HL-60 (cell line): ENCODE measurements at places on chromosomes 5 and 9.

DNA sequence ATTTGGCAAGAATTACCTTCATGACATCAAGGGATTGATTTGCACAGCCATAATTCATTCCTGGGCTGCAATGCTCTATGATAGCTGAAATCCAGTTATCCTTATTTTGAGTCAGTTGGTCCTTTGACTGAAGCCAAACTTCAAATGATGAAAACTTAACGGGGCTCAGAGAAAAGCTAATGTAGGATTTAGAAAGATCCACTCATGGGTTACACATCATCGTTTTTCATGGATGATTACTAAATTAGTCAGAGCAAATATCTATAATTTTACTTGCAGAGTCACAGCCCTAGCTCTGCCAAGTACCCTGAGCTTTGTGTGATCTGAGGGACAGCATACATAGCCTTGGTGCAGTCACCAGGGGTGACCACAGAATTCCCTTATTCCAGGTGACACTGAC is 27.3 kb upstream of the MUSK start:
- DNase-seq, result no peak

DNA sequence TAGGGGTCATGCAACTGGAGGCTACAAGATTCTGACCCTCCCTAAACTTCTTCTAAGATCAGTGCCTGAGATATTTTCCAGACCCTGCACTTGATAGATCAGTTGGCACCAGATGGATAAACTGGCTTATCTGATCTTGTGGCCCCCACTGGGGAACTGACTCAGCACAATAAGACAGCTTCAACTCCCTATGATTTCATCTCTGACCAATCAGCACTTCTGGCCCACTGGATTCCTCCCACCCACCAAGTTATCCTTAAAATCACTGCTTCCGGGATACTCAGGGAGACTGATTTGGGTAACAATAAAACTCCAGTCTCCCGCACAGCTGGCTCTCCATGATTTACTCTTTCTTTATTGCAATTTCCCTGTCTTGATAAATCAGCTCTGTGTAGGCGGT is 2180.4 kb upstream of the WWC1 start:
- DNase-seq, result no peak

DNA sequence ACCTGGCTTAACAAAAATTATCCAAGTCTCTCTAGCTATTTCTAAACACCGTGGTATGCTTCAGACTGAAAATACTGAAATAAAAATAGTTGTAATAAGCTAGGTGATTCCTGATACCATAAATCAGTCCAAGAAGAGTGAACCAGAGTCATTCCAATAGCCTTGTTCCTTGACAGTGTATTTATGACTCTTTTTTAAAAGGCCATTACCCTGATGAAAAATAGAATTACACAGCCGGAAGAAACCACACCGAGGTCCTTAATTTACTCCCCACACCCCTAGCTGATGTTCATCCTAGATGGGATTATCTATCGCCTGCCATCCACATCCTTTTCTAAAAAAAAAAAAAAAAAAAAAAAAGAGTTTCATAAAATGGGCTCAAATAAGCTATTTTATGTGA is 457.6 kb upstream of the GRAMD2B start:
- DNase-seq, result no peak

DNA sequence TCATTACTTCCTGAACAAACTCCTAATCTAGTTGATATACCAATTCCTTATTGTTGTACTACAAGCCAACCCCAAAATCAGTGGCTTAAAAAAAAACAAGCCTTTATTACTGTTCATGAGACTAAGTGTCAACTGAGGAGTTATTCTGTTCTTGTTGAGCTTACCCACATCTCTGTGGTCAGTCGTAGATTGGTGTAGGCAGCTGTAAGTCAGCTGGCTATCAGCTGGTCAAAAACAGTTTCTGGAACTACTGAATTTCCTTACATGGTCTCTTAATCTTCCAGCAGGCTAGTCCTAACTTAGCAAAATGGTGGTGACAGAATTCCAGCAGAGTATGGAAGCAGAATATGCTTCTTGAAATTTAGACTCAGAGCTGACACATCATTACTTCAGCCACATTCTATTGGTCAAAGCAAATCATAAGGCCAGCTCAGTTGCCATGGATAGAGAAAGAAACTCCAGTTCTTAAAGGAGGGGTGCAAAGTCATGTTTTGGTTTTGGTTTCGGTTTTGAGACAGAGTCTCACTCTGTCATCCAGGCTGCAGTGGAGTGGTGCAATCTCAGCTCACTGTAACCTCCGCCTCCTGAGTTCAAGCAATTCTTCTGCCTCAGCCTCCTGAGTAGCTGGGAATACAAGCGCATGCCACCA is 386.1 kb upstream of the MPDZ start:
- DNase-seq, result no peak

GRCh38 chr5:74877624-74878304 is 11.6 kb upstream of the FAM169A start:
- no peak for DNase-seq
